ENCODE measurements at places on chromosomes 3 and 15.

DNA sequence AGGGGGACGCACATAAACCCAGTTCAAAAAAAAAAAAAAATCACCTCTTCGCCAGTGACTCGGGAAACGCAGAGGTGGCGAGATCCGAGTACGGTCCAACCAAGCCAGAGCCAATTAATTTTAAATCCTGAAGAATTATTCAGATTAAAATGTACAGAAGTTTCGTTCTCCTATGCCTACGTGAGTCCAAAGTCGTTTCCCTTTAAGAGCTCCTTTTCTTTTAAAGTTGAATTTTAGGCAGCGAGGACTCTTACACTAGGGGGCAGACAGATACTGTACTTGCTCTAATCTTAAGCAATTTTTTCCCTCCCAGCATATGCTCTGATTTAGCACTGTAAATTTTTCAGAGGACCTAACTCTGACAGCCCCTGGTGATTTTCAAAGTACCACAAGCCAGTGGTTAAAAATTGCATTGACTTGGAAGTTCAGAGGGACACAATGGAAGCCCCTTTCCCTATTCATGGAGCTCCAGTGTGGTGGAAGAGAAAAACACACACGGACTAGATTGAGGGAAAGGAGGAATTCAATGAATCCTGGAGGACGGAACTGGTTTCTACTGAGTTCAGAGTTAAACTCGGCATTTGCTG is 3.3 kb upstream of the NR2F2 start:
- no peaks in the 10 kb centered on the region for H3K36me3 ChIP-seq
- H3K4me1 ChIP-seq = no peaks in the 10 kb centered on the region
- peak overlapping the region; percentile 69 for H3K4me3 ChIP-seq
- H3K27ac ChIP-seq = peak overlapping the region; percentile 98
- H3K27me3 ChIP-seq = no peaks in the 10 kb centered on the region

- H3K36me3 ChIP-seq = no peaks in the 10 kb centered on the region
- DNase-seq = no peak
- peaks cover 4% of the 10 kb centered on the region for H3K4me1 ChIP-seq
- no peak overlapping the region for H3K4me3 ChIP-seq
- H3K27ac ChIP-seq = peak overlapping the region; percentile 12
- H3K27me3 ChIP-seq = no peaks in the 10 kb centered on the region
Observed at GRCh38 chr3:57788624-57789018, 32.5 kb downstream of the SLMAP start.

GRCh38 chr3:51276046-51276445 is 109.0 kb upstream of the MANF start:
- no peaks in the 10 kb centered on the region for H3K27me3 ChIP-seq
- no peak overlapping the region for H3K27ac ChIP-seq
- DNase-seq = no peak
- H3K4me1 ChIP-seq = no peaks in the 10 kb centered on the region
- no peaks in the 10 kb centered on the region for H3K36me3 ChIP-seq
- no peak overlapping the region for H3K4me3 ChIP-seq

- no peak for DNase-seq
- no peak overlapping the region for H3K4me3 ChIP-seq
- no peaks in the 10 kb centered on the region for H3K36me3 ChIP-seq
- H3K27me3 ChIP-seq = no peaks in the 10 kb centered on the region
- H3K4me1 ChIP-seq = no peaks in the 10 kb centered on the region
- no peak overlapping the region for H3K27ac ChIP-seq
Observed at GRCh38 chr3:28590216-28590615, 241.6 kb upstream of the AZI2 start.

DNA sequence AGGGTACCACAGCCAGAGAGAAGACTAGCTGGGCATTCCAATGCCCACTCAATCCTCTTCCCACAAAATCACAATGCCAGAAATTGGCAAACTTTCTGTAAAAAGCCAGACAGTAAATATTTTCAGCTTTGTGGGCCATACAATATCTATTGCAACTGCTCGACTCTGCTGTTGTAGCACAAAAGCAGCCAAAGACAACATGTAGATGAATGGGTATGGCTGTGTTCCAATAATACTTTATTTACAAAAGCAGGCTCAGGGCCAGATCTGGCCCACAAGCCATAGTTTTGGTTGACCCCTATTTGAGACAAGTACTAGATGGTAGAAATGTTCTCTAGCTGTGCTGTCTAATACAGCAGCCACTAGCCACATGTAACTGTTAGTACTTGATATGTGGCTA is 330.9 kb downstream of the ERC2 start:
- H3K4me3 ChIP-seq = no peak overlapping the region
- no peak for DNase-seq

DNA sequence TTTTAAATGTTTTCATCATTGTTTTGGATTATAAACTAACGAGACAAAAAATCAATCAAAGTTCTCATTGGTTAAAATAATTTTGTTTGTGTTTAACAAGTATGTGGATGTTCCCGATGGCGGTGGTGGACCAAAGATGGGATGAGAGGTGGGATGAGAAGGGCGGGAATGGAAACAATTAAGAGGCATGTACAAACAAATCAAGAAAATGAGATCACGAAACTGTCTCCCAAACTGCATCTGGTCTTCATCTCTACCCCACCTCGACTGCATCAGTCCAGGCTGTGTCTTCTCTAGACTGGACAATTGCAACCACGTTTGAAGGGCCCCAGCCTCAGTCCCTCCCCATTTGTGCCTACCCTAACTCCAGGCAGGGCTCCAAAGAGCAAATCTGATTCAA is 56.1 kb downstream of the SLC12A8 start:
- no peaks in the 10 kb centered on the region for H3K27me3 ChIP-seq
- no peaks in the 10 kb centered on the region for H3K4me1 ChIP-seq
- no peaks in the 10 kb centered on the region for H3K36me3 ChIP-seq
- H3K4me3 ChIP-seq = no peak overlapping the region

GRCh38 chr3:133468251-133468721 is 68.4 kb downstream of the BFSP2 start:
- no peak overlapping the region for H3K4me3 ChIP-seq
- no peak overlapping the region for H3K27ac ChIP-seq
- no peaks in the 10 kb centered on the region for H3K36me3 ChIP-seq
- no peaks in the 10 kb centered on the region for H3K4me1 ChIP-seq

DNA sequence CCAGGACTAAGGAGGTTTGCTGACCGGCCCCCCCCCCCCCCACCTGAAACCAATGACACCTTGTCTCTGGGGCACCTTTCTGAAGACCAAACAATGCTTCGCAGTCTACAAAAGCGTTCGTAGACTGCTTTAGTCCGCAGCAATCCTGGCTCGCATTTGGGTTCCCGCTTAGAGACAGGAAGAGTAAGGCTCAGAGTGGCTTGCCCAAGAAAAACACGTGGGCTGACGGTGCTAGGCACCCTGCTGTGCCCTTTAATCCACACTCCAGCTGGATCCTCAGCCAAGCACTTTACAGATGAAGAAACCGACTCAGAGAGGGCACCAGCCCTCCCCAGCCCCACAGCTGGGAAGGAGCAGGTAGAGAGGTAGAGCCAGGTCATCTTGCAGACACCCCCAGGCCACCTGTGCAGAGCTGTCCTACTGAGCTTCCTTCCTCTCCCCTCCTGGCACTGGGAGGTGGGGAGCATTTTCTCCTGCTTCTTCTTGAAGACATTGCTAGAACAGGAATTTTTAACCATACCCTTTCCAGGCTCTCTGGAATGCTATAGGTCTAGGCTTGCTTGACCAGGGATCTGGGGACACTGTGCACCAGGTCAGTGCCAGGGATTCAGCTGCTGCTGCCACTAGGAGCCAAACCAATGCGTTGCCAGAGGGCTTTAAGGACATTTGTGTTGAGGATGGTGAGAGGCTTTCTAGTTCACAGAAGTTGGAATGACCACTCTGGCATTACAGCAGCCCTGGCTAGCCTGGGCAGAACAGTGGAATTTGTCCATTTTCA is 1.0 kb upstream of the KLF15 start:
- H3K4me3 ChIP-seq = peak overlapping the region; percentile 64
- H3K4me1 ChIP-seq = no peaks in the 10 kb centered on the region
- peak; percentile 36 for DNase-seq
- no peaks in the 10 kb centered on the region for H3K27me3 ChIP-seq
- no peaks in the 10 kb centered on the region for H3K36me3 ChIP-seq

Measured in uterus (tissue), 4 donors.